ENCODE measurements at places on chromosomes 4 and X.

- peak; percentile 34 for DNase-seq
These were observed 376 bp downstream of the ABCG2 start for GRCh38 chr4:88158038-88158488.

DNA sequence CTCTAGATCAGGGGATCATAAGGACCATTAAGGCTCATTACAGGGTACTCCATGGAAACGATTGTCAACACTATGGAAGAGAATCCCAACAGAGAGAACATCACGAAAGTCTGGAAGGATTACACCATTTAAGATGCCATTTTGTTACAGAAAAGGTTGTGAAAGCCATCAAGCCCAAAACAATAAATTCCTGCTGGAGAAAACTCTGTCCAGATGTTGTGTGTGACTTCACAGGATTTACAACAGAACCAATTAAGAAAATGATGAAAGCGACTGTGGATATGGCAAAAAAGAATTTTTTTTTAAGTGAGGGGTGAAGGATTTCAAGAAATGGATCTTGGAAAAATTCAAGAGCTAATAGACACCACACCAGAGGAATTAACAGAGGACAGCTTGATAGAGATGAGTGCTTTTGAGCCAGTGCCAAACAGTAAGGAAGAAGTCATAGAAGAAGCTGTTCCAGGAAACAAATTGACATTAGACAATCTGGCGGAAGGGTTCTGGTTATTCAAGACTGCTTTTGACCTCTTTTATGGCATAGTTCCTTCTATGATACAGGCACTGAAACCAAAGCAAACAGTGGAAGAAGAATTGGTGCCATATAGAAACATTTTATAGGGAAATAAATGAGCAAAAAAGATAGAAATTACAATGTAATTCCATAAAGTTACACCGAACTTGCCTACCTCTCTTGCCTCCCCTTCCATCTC lies 17.3 kb upstream of the LSM6 start:
- no peak for DNase-seq

DNA sequence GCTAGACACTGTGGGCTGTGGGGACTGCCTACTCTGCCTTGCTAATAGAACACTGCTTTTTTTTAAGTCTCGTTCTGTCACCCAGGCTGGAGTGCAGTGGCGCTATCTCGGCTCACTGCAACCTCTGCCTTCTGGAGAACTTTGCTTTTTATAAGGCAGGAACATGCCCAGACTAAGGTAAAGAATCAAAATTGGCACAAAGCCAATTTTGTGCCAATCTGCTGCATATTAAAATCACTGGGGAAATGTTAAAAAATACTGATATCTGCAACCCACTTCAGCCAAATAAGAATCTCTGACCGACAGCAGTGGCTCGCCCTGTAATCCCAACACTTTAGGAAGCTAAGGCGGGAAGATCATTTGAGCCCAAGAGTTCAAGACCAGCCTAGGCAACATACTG lies 36.5 kb upstream of the CEP135 start:
- no peak for DNase-seq

- no peak for DNase-seq
These were observed 250.6 kb upstream of the NDST3 start for GRCh38 chr4:117783716-117784115.

GRCh38 chr4:96003951-96004740 lies 164.3 kb downstream of the PDHA2 start:
- no peak for DNase-seq

DNA sequence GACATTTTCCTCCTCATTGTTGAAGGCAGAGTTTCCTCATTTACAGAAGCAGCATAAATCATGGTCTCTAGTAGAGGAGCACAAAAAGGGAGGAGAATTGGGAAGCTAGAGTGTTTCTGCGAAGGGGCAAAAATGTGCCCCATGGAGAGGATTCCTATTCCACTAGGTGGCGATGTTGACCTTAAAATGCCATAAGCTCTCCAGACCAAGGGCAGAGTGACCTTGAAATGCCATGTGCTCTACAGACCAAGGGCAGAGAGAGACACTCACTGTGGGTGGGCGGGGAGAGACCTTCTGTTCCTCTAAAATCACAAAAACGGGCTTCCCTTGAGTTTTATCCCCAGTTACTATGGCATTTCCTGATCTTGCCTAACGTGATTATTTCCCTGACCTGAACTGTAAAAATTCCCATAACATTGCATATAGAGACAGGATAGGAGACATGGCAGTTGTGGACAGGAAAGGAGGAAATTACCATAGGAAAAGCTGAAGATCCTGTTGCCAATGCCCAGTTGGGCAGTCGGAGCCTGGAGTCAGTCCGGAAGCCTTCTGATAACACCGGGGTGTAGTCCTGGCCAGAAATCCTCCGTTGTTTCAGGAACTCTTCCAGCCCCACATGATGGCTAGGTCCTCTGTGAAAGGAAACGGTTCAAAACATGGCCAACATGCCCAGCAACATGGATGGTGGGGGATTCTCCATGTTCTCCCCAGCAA lies 567.7 kb downstream of the MAGEB5 start:
- no peak for DNase-seq

DNA sequence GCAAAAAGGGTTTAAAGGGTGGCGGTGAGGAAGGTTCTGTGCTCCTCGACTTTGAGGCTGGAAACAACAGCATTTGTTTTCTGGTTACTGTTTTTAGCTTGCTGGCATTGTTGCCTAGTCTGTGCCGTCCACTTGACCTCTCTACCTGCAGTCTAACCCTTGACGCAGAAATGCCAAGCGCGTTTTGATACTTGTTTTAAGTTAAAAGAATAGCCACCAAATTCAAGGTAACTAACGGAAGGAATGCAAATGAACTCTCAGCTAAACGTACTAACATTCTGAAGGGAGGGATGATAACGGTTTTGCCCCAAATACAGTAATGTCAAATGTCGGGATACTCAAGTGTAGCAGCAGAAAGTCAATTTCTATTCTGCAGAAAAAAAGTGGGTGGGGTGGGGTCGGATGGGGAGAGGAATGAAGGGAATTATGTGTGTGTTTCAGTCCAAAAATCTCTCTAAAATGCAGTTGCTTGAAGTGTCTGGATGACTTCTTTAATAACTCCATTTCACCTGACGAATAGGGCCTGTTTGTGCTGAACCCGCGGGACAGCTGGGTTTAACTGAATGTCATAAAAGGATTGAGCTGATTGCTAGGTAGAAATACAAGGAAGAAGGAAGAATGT lies 3.4 kb upstream of the NKX6-1 start:
- DNase-seq: peak; percentile 5

GRCh38 chr4:153114771-153115321 lies 89.4 kb upstream of the TRIM2 start:
- DNase-seq: no peak

- no peak for DNase-seq
These were observed 21.0 kb upstream of the THOC2 start for GRCh38 chrX:123753656-123754350.

GRCh38 chr4:129264008-129264657 lies 168.2 kb downstream of the C4orf33 start:
- peak; percentile 35 for DNase-seq

DNA sequence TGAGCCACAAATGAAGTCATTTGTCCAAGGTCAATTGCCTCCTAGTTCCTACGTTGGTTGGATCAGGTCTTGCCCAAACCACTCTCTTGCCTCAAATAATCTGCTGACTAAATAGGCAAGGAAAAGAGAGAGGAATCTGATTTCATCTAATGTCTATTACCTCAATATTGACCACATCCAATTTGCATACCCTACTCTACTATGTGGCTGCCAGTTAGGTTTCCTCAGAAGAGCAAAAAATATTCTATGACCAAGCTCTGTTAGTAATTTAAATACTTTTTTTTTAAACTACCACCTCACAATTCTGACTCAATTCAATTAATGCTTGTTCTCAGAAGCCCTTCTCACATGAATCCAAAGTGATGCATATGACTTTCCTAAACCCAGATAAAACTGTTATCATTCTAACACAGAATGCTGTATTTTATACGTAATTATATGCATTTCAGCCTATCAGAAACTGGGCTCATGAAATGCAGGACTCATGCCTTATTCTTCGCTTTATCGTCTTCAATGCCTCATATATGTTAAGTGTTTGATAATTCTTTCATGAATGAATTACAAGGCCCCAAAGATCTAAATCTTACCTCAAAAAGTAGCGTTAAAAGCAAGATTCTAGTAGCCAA lies 98.6 kb downstream of the HUWE1 start:
- DNase-seq: no peak

GRCh38 chrX:9442056-9442455 lies 22.8 kb upstream of the TBL1X start:
- no peak for DNase-seq

DNA sequence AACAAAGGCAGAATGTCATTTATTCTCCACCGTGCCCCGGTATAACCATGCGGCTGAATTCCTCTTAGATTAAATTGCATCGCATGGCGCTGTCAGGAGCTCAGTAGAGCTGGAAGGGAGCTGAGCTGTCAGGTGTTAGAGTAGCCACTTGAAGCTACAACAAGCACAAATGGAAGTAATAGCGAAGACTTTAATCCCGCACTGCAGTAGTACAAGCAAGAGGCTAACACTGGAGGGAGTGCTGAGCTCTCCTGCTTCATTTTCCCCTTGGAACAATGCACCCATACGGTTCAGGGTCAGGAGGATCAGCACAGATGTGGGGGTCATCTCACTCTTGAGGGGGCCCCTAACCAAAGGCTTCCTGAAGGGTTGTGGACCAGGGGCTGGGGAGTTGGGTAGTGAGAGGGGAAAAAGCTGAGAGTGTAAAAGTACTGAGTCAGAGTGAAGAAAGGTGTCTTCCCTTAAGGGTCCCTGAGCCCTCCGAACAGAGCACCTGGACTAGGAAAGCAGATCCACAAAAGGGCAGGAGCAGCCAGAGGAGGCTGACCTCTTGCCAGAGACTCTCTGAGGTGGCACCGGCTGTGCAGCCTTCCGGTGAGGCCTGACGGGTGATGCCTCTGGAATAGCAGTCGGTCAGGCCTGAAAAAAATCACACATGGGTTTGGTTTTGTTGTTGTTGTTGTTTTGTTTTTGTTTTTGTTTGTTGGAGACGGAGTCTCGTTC lies 36.0 kb upstream of the CBR4 start:
- no peak for DNase-seq
